Central memory CD4-positive, alpha-beta T cell (primary cell): ENCODE measurements at places on chromosomes 6 and 20.

DNA sequence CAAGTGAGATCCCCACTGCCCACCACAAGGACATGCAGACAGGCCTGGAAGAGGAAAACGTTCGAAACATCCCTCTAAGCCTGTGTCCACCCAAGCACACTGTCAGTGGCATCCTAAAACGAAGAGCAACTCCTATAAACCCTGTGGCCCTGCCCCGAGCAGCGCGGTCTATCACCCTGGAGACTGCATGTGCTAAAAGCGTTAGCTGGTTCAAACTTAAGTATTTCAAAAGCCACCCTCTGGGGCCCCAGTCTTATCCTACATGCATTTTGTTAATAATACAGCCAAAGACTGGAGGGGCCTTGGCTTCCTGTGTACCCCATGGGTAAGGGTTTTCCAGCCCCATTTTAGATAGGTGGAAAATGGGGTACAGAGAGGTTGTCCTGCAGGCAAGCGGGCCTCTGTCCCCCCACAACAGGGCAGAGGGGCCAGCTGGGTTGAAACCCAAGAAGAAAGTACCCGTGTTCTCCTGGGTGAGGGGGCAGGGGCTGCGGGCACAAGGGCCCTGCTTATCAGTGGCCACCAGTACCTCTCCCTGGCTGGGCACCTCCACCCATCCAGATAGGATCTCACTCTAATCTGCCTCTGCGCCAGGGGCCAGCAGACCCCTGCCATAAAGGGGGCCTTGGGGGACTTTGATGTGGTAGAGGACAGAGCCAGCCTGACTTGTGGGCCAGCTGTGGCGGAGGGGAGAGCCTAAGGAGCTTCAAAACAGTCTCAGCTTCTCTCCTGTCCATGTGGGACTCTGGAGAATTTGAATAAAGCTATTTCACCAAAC is 28.3 kb downstream of the PREX1 start:
- no peak for DNase-seq

GRCh38 chr6:154824076-154824475 is 90.9 kb downstream of the SCAF8 start:
- no peak for DNase-seq

GRCh38 chr6:108108374-108108773 is 33.8 kb upstream of the OSTM1 start:
- no peak for DNase-seq

DNA sequence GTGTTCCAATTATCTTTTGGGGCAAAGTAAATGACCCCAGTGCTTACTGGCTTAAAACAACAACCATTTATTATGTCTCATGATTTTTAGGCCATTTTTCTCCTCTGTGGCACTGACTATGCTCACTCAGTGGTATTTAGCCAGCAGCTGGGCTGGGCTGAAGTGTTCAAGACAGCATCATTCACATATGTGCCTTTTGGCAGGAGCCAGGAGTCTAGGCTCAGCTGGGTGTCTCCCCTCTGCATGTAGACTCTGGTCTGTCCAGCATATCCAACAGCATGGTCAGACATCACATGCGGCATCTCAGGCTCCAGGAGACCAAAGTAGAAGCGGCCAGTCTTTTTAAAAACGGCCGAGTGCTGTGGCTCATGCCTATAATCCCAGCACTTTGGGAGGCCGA is 120.3 kb upstream of the TOP1 start:
- DNase-seq, result no peak

GRCh38 chr6:135410856-135411255 is 86.7 kb downstream of the AHI1 start:
- no peak for DNase-seq

GRCh38 chr20:10132387-10132786 is 86.2 kb upstream of the SNAP25 start:
- DNase-seq, result no peak
